ENCODE measurements at places on chromosomes 3 and 15. TPM values are rescaled to one million over a fixed set of nuclear protein-coding genes. Genes with fewer than 3 reads are reported as not detected.

CADM2 gene
- not detected for total RNA-seq

SPTSSB gene
- total RNA-seq = not detected

GP5 gene
- 0.14 TPM for total RNA-seq

RBP2 gene
- total RNA-seq = not detected

GOLGA6D gene
- not detected for total RNA-seq

GLDN gene
- under 0.01 TPM for total RNA-seq

GPR149 gene
- not detected for total RNA-seq

ABHD10 gene
- total RNA-seq = 63.6 TPM

PLSCR2 gene
- total RNA-seq = not detected

ALDH1A2 gene
- total RNA-seq = 0.30 TPM

GOLGA8M gene
- not detected for total RNA-seq
